ENCODE measurements at places on chromosomes 1 and 21.

- DNase-seq, result no peak
Observed at GRCh38 chr1:44029260-44029910, 1.9 kb downstream of the SLC6A9 start.

GRCh38 chr1:209720326-209720725 is 15.7 kb downstream of the HSD11B1 start:
- no peak for DNase-seq

DNA sequence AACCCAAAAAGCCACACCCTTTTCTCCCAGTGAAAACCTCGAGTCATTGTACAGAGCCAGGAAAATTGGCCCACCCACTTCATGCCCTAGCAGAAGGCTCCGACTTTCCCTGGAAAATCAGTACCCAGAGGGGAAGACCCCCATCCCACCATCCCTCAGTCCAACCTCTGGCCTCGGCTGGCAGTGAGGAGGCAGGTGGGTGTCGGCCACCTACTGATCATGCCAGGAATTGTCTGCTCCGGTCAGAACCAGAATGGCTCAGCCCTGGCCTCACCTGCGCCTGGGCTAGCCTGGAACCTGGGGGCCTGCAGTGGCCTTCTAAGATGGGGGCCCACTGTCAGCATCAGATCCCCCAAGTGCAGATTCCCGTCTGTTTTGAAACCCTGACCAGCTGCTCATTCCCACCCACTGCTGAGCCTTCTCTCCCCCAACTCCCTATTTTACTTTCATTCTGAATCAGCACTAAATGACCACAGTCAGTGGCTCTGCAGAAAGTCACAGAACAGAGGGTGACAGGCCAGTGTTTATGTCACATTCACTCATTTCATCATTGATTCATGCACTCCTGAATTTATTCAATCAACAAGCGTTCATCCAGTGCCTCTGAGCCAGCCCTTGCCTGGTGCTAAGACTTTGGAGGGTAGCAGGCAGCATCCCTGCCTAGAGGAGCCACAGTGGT is 3.0 kb upstream of the S100A9 start:
- DNase-seq, result no peak

DNA sequence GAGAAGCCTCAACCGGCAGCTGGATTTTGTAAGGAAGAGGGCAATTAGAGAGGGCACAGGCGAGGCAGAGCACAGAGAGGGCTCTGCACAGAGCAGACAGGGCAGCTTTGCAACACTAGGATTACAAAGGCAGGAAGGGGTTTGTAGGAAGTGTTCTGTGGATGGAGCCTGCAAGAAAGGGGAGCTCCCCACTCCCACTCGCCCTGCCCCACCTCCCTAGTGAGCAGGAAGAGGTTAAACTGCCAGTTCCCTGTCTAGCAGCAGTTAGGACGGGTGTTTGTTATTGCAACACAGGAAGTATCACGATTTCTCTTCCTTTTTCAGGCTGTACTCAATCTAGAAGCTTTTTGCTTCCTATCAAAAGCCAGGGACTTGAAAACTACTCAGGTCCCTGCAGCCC is 63.3 kb upstream of the LRRC8D start:
- no peak for DNase-seq

DNA sequence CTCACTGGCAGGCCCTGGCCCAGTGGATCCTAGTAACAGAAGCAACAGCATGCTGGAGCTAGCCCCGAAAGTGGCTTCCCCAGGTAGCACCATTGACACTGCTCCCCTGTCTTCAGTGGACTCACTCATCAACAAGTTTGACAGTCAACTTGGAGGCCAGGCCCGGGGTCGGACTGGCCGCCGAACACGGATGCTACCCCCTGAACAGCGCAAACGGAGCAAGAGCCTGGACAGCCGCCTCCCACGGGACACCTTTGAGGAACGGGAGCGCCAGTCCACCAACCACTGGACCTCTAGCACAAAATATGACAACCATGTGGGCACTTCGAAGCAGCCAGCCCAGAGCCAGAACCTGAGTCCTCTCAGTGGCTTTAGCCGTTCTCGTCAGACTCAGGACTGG is 7.7 kb downstream of the CGN start:
- DNase-seq, result no peak
